ENCODE measurements at places on chromosomes 5 and 9.

- DNase-seq: peak; percentile 25
Measured at GRCh38 chr9:124257844-124258606, at the start of gene NEK6. Gene NEK6 (plus strand): TSS chr9:124257949. CDS start chr9:124301965, 44,016 bp downstream.

DNA sequence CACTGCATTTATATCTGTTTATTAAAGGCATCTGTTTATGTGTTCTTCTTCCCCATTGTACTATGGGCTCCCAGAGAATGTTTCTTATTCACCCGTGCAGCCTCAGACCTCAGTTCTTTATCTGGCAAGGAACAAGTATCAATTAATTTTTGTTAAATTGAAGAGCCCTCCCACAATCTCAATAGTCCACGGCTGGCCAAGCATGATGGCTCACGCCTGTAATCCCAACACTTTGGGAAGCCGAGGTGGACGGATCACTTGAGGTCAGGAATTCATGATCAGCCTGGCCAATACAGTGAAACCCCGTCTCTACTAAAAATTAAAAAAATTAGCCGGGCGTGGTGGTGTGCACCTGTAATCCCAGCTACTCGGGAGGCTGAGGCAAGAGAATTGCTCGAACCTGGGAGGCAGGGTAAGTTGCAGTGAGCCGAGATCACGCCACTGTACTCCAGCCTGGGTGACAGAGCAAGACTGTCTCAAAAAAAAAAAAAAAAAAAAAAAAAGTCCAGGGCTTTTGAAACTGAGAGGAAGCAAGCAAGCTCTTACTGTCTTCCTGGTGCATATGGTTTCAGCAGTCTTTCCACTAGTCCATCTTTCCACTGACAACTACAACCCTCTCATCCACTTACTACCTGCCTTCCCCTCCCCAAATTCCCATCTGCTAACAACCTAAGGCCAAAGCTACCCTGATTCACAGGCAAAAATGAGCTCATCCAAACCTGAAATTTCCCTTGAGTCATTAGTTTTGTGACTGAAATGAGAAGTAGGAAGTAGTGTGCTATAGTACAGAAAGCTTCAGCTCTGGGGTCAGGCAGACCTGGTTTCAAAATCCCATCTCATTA, 2.3 kb upstream of the HK3 start:
- DNase-seq: peak; percentile 35

DNA sequence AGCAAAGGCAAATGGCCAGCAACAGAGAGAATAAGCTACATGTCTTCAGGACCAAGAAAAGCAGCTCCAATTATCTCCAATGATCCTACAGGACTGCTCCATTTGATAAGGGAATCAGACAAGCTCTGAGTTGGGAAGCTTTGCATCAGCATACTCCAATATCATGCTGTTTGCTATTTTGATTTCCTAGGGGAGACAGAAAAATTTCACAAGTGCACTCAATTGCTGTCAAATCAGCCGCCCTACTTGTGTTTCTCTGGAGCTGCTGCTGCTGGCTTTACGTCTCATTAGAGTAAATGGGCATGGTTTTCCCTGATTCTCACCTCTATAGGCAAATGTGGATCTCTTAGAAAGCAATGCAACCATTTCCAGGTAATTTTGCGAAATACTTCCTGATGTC, 201.7 kb downstream of the PRELID2 start:
- DNase-seq: no peak

DNA sequence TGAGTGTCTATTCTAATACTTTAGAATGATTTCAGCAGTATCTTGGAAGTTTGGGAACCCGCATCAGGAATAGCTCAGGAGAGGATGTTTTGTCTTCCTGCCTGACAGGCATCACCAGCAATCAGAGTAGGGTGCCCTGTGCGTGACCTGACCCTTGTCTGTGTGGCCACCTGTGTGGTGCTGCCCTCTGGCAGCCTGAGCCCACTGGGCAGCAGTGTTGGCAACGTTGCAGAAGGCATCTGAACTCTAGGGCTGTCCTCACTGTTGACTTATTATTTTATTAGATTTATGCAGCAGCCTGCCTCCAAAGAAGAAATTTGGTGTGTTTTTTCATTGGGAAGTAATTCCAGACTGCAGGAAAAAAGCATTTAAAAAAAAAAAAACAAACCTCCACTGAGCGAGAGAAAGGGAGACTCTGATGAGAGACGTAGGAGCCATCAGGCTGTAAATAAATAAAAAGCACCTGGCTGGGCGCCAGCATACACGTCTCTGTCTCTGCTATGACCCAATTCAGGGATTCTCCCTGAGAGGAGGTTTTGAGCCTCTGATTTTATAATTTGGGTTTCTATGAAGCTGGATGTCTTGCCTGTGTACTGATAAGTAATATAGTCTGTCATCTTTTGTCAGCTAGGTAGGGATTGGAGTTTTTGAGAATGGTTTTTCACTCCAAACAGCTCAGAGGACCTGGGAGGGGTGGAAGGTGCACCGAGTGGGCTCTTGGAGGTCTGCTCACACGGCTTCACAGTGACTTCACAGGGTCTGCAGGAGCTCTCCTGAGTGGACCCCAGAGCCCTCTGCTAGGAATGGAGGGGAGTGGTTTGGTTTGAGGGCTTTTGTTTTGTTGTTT, 49.0 kb downstream of the FAM78A start:
- DNase-seq: no peak

GRCh38 chr5:1321576-1321975, 23.3 kb downstream of the CLPTM1L start:
- DNase-seq: no peak

GRCh38 chr5:172502410-172502809, 48.1 kb upstream of the SH3PXD2B start:
- no peak for DNase-seq

DNA sequence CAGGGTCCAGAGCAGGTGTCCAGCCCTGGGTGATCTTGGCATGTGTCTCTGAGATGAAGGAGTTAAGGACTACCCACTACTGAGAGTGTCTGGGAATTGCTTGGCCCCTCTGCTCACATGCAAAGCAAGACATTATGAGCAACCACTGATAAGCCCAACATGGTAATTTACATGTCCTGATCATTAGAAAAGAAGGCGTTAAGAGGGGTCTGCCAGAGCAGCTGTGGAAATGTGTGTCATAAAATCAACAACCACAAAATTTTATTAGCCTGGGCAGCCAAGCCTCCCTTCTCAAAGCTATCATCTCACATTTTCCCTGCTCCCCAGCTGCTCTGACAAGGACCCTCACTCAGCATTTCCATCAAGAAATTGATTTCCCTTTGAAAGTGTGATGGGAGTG, 351.0 kb downstream of the SPOCK1 start:
- DNase-seq: no peak

- DNase-seq: no peak
Measured at GRCh38 chr9:110559869-110560268, 19.7 kb downstream of the SVEP1 start.

- no peak for DNase-seq
Measured at GRCh38 chr9:85516455-85516854, 225.3 kb downstream of the AGTPBP1 start.

- no peak for DNase-seq
Measured at GRCh38 chr5:100643473-100643872, 108.3 kb downstream of the FAM174A start.

GRCh38 chr5:74975582-74975981, 76.8 kb downstream of the GCNT4 start:
- DNase-seq: no peak

GRCh38 chr9:21031091-21031807, at the start of gene HACD4:
Gene HACD4 (minus strand): TSS chr9:21031640. CDS start chr9:21031590, 50 bp downstream.
- peak; percentile 74 for DNase-seq

DNA sequence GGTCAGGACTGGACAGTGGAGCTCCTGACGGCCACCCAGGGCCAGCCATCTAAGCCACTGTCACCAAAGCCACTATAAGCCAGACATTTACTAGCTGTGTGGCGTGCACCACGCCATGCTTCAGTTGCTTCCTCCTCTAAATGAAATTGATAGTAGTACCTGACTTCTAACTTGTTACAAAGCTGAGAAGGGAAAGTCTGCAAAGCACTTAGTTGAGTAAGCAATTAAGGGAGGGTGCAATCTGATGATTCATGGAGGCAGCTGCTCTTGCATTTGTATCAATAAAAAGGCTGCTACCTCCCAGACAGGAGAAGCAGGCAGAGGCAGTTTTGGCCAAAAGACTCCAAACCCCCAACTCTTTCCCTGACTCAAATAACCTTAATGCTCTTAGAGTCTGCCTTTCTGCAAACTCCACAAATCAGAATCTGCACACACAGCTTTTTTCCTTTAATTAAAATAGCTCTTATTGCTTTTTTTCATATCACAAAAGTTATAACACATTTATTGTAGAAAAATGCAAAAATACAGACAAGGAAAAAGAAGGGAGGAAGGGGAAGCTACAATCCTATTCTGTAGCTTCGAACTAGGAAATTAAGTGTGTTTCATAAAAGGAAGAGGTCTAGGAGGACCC, 19.3 kb upstream of the RAPGEF1 start:
- no peak for DNase-seq

DNA sequence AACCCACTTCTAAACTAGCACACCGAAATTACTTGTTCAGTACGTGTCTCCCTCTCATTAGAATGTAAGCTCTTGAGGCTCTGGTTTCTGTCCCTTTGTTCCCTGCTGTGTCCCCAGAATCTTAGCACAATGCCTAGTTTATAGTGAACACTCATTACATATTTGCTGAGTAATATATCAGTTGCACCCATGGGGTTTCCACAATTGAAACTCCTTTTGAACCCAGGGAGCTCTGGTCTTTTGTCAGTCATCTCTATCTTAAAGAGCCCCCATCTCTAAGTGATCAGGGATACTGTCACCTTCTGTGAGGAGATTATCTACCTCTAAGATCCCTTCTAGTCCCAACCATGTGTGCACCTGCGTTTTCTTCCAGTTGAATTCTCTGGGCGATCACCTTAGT, 12.8 kb downstream of the CAMK4 start:
- DNase-seq: peak; percentile 17

DNA sequence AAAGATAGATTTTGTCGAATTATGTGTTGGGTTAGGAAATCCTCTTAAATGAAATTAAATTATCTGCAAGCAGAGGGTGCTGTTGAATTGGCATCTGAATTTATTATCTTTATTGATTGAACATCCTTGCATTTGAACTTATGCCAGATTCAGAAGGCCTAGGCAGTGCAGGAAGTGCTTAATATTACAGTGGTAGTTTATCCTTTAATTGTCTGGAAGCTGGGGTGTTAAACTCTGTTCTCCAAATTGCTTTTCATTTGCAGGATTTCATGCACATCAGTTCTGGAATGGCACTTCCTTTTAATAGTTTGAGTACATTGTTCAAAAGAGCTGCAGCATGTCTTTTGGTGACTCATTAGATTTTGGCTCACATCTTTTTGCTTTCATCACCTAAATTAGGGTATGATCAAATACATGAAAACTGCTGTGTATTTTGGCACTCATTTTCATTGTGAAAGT, 186.3 kb downstream of the KDM4C start:
- no peak for DNase-seq

- DNase-seq: peak; percentile 67
Measured at GRCh38 chr5:68252673-68253623, 37.4 kb downstream of the PIK3R1 start.

DNA sequence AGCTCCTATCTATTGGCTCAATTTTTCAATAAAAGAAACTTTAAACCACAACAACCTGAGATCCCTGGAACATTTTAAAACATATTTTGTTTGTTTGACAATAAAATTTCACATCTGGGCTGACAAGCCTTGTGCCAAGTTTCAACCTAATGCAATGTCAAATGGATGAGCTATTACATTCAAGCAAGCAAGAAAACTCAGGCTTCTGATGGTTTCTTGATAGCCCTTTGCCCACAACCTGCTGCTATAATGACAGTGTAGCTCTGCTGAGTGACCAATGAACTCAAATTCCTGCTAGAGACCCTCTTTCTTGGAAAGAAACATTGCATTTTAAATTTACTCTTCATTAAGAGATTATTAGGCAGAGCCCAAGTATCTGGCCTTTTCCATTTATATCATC, 472.9 kb downstream of the ARHGEF28 start:
- DNase-seq: no peak

GRCh38 chr9:131721076-131721475, 18.8 kb downstream of the RAPGEF1 start:
- no peak for DNase-seq

GRCh38 chr5:75736273-75736672, 19.0 kb upstream of the POC5 start:
- no peak for DNase-seq

- no peak for DNase-seq
Measured at GRCh38 chr9:87263291-87263690, 234.4 kb upstream of the DAPK1 start.

DNA sequence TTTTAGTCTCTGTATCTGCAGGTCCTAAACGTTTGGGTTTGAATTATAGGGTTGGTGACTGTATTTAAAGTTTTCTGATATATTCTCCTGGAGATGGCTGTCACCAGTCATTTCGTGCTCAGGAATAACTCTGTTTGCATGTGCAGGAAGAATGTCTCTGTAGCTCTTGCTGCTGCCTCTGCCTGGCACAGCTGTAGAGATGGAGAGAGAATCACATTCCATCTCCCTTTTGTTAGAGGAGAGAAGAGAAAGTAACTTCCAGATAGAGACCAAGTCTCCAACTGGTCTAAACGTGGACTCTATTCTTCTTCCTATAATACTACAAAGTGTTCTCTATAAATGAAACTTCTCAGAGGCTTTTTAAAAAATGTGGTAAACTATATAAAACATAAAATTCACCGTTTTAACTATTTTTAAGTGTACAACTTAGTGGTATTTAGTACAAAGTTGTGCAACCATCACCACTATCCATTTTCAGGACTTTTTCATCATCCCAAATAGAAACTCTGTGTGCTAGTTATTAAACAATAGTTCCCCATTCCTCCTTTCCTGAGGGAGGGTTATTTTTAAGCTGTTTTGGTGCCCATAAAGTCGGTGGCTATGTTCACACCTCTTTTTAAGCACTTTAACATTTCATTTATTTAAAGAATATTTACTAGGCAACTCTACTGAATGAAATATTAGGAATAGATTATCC, 20.7 kb upstream of the STARD4 start:
- no peak for DNase-seq

DNA sequence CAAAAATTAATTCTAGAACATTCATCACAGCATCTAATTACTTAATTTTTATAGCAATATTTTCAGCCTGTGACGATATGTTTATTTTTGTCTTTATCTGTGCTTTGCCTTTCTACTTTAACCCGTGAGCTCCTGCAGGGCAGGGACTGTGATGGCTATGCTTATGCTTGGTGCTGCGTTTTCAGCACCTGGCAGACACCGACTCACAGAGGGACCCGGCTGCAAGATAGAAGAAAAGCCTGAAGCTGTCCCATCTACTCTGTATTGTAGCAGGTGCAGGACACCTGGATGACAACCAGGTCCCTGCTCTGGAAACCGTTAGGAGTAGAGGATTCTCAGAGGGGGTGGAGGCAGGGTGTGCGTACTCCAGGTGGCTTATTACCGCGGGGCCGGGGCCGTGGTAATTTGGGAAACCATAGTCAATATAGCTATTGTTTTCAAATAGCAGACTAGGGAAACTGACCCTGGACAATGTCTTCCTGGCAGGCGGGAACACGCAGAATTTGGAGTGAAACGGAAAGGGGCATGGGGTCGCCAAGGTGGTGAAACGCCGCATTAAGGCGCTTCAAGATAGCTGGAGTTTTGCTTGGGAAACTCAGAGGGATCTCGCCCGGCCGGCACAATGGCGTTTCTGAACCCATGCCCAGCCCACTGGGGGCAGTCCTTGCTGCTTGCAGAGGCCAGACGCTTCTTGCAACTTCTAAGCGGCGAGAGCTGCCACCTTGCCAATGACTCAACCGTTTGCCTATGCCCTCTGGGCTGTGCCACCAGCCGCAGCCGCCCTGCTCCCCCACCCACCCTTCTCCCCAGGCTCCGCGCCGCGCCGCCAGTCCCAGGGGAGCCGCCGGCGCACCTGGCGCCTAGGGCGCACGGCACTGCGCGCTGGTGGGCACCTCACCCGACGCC, 140.1 kb upstream of the PALM2AKAP2 start:
- no peak for DNase-seq

GRCh38 chr5:14400611-14401010, 181.0 kb upstream of the OTULINL start:
- DNase-seq: no peak

- DNase-seq: peak; percentile 64
Measured at GRCh38 chr5:1174122-1174936, 27.1 kb upstream of the SLC6A19 start.
